AML-193 (cell line): ENCODE measurements at places on chromosomes 1 and 21.
A peak's percentile ranks its signal among the peaks of the same experiment; 100 is the strongest.

- peak; percentile 53 for DNase-seq
Observed at GRCh38 chr1:21439721-21440629, at the start of gene NBPF3. Gene NBPF3 (plus strand): TSS chr1:21440137. CDS start chr1:21445087, 4,950 bp downstream.

- DNase-seq: no peak
Observed at GRCh38 chr1:228744356-228744755, 9.1 kb downstream of the RHOU start.

DNA sequence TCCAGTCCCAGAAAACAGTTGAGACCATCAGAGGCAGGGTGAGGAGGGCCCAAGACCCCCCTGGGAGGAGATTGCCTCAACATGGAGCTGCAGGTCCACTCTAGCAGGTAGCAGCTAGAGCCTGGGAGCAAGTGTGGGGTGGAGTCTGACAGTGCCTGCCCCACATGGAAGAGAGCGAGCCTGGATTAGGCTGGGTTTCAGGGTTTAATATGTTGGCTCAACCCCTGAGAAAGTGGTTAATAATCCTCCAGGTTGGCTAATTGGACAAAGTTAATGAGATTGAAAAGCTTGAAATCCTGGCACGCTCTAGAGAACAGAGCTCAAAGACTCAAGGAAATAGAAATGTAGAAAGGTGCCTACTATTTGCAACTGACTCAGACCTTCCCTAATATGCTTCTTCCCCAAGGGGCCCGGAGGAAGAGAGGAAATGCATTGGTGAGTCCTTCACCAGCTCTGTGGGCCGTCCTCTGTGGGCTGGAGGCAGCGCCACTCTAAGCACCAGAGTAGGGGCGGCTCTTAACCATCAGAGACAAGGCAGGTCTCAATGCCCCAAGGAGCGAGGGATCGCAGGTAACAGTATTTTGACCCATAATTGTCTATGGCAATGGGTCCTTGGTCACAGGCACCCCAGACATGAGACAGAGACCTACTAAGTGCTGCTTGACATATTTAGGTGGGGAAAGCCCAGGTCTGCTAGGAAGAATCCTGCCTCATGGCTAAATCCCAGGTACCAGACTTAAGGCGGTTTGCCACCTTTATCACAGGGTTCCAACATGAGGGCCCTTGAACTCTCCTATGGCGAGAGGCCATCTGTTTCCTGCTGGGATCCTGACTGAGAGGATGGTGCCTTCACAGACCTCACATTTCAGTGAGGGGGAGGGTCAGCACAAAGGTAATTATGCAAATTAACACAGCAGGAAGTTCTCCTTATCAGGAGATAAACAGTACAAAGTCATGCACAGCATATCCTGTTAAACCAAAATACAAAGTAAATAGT is 33.8 kb downstream of the RSPH1 start:
- no peak for DNase-seq

GRCh38 chr1:62295921-62296491 is 23.2 kb downstream of the KANK4 start:
- peak; percentile 21 for DNase-seq

DNA sequence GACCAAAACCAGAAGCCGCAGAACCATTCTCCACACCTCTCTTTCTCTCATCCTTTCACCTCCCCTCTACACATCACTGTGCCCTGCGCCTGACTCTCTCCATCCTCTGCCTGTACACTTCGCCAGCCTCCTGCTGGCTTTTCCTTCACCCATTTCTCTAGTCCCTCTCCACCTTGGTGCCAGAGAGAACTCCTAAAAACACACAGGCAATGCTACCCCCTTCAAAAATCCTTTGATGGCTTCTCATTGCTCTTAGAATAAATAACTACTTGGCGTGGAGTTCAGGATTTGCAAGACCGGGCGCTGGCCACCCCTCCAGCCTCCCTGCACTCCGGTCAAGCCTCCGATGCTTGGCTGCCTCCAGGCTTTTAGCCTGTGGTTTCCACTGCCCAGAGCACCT is 8.6 kb downstream of the CRABP2 start:
- no peak for DNase-seq

GRCh38 chr1:167711797-167712196 is 10.0 kb upstream of the MPZL1 start:
- no peak for DNase-seq

DNA sequence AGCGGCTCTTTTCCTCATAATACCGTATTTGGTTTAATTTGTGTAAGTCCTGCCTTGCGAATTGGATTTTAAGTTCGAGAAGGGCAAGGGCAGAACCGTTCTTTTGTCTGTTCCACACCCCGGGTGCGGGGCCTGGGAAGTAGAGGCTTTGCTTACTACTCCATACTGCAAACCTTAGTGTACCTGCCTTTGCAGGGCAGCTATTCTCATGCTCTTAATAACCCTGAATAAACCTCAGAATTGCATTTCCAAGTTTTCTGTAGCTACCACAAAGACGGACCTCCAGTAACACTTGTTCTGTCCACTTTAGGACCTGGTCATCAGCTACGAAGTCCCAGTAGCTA is 657 bp upstream of the HNRNPU start:
- DNase-seq: no peak

DNA sequence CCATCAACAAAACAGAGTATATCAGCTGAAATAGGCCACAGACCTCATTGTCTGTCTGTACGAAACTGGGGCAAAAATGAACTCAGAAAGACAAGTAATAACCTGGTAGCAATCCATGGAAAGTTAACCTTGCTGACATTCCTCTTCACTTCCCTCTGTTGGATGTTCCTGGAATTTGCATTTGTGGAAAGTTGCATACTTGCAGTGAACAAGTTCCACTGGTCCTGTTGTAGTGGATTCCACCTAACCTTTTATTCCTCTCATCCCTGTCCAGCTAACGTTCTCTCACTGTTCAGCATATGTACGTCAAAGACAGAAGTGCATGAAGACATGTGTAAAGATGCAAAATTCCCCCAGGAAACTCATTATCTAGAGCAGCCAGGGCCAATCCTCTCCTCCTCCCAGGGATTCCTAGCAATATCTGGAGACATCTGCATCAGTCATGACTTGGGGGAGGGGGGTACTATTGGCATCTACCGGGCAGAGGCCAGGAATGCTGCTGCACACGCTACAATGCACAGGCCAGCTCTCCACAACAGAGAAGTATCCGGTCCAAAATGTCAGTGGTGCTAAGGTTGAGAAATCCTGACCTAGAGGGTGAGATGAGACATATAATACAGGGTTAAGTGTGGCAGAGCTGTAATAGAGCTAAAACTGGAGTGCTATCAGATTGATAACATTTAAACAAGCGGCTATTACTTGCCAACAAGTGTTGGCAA is 8.2 kb downstream of the LPAR3 start:
- no peak for DNase-seq

DNA sequence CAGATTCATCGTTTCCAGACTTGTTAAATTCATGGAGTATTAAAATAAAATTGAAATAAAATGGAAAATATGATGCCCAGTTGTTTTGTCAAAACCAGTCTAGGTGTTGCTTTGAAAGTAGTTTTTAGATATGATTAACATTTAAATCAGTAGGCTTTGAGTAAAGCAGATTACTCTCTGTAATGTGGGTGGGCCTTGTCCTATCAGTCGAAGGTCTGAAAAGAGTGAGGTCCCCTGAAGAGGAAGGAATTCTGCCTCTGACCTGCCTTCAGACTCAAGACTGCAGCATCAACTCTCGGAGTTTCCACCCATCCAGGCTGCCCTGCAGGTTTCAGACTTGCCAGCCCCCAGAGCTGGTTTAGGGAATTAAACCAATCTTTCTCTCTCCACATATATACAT is 36.2 kb downstream of the C21orf91 start:
- no peak for DNase-seq
